CD4-positive, alpha-beta T cell treated with Interleukin-4 for 1 hour (primary cell): ENCODE measurements at places on chromosomes 3 and 15.

DNA sequence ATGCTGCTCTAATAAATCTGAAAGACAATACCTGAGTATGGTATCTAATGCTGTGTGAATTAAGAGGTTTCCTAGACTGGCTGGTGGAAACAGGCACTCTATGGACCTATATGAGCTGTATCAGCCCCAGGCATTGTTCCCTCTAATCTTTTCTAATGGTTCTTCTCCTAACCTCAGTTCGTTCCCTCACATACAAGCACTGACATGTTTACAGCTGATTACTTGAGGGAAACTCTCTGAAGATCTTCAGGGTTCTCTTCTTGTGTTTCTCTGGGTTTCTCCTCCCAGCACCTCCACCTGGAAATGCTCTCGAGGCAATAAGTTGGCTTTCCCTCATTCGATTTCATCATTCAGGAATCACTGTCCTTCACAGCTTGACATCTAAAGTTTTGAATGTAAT, 52.9 kb downstream of the KLF15 start:
- no peak for DNase-seq

DNA sequence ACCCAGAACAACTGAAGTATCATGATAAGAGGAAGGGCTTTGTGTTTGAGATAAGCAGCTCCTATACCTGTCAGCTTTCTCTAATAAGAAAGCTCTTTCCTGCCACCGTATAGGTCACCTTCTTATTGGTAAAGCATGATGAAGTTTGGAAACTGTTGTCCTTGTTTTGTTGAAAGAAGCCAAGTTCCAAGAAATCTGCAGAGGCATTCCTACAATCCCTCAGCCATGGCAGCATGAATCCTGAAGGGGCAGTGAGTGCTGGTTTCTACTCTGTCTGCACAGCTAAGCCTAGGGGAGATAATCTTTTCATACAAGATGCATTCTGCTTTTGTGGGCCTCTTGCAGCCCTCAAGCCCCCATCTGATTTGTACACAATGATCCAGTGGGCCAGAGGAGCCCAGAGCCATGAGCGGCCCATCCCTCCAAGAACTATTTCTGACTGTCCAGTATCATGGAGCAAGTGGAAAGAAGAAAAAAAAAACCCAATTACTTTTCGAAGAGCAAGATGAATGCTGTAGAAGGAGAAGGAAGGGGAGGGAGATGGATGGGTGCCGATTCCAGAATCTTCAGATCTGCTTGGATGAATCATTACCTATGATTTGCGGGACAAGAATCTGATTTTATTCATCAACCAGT, 1.9 kb upstream of the THBS1 start:
- DNase-seq: no peak

GRCh38 chr3:156654834-156655233, 19.6 kb upstream of the TIPARP start:
- no peak for DNase-seq

- no peak for DNase-seq
These were observed 87.3 kb upstream of the PRR23E start for GRCh38 chr3:127105587-127105986.

GRCh38 chr15:22810033-22810852, 23.8 kb downstream of the NIPA1 start:
- no peak for DNase-seq

- no peak for DNase-seq
These were observed 164.5 kb downstream of the WNT7A start for GRCh38 chr3:13715167-13715954.
